ENCODE measurements at places on chromosomes 2 and 18.

DNA sequence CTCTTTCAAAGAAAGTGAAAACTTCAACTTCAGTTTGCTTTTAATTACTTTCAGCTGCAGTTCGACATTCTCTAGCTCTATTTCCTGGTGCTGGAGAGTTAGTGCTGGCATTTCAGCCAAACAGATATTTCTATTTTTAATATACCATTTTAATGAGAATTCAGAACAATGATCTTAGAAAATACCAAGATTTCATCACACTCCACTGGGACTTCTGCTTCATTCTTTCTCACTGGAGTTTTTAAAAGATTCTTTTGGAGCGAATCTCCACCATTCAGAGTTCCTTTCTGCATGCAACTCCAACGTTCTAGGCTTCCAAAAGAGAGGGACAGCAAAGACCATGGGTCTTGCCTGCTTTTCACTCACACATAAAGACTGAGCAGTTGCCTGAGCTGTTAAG lies 94.2 kb downstream of the CABLES1 start:
- DNase-seq, result peak; percentile 60

- no peak for DNase-seq
These were observed 46.9 kb downstream of the UXS1 start for GRCh38 chr2:106147159-106147558.

DNA sequence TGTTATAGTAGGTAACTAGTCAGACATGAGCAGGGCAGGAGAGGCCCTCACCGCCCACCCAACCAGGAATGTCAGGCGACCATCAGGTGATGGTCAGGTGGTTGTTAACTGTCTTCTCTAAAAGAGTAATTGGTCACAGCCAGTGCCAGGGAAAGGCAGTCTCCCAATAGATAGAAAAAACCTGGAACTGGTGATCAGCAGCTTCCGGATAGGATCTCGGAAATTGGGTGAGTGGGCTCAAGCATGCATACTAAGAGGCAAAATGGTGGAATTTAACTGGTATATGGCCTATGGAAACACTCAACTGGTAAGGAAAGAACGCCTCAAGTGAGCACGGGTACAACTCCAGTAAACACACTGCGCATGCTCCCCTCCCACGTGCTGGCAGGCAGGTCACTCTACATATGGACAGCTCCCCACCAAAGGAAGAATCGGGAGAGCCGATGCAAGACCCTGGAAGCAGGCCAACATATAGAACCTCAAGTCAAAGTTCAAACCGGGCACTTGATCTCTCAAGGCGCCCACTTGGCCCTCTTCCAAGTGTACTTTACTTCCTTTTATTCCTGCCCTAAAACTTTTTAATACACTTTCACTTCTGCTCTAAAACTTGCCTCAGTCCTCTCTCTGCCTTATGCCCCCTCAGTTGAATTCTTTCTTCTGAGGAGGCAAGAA lies 43.5 kb upstream of the TMEM131 start:
- DNase-seq, result no peak

GRCh38 chr2:72031346-72032110 lies 116.1 kb downstream of the CYP26B1 start:
- DNase-seq, result no peak

DNA sequence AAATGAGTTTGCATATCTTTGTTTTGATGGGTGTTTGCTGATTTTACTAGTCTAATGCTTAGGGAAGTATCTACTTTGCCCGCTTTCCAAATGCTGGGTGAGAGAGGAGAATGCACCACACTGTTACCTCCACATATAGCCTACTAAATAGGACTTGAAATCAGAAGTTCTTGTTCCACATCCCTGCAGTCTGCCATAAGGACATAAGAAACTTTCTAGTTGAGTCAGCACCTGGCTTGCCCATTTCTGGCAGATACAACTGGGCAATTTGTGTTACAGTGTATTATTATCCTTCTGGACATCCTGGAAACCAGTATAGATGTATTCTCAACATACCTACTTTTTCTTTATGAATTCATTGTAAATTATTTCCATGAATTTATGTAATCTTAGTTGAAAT lies 29.5 kb downstream of the ANXA4 start:
- DNase-seq, result no peak

DNA sequence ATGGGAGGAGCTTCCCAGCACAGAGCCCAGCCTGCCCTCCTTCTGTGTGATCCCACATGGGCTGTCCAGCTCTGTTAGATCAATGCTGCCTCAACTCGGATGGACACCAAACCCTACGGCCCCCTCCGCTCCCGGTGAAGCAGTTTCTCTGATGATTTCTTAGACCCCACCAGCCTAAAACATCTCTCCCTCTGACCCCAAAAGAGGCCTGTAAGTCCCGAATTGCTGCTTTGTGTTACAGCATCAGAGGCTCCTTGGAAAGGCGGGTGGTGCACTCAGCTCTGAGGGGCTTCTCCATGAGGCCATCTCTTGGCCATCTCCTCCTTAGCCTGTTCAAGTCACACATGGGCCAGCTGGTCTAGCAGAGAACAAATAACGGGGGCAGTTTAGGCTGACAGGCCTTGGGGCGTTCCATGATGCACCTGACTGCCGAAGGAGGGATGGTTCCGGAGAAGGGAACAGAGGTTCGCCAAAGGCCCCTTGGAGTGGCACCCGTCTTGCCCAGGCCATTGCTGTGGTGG lies 240.7 kb downstream of the SH3RF3 start:
- DNase-seq, result no peak

DNA sequence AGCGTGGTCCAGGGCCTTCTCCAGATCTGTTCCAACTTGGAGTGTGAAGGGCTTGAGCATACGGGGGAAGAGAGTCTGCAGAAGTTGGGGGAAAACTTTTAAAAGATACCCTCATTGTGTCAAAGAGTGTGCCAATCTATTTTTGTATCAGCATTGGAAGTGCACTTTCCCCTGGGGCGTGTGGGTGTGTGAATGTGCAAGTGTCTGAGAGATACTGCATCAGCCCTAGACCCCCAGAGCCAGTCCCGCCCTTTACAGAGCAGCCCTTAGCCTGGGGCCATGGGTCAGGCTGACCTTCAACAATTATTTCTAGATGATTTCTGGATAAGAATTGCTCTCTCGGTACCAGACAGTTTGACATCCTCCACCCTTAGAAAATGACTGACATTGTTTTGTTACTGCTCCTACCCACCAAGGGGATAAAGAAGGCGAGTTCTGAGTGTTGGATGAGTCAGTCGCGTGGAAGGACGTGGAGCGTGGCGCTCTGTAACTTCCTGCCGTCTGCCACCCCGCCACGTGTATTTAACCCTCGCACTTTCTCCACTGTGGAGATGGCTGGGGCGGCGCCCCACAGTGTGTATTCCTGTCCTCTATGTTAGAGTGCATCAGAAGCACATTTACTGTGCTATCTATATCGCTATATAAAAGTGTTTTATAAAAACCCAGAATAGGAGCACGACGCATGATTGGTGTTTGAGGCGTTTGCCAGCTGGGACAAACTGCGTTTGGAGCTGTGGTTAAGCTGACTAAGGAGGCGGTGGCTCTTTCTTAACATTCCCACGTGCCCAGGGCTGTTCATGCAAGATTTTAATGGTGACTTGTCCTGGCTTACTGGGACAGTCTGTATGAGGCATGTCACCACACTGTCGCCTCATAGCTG lies 122.6 kb downstream of the CABLES1 start:
- DNase-seq, result no peak

DNA sequence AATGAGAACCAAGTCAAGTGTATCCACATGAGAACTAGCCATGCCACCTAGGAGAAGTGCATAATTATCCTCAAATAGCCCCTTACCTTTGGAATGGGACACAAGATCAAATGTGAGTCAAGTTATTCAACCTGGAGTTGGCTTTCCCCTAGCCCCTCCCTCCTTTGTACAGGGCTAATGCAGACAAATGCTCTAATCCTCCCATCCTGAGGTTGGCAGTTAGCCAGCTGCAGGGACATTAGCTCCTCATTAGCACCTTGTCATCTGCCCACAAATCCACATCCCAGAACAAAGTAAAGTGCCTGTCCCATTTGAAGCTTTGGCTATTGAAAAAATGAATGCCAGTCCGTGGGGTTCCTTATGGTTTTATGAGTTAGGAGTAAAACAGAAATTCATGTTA lies 294.1 kb upstream of the FANCL start:
- no peak for DNase-seq

DNA sequence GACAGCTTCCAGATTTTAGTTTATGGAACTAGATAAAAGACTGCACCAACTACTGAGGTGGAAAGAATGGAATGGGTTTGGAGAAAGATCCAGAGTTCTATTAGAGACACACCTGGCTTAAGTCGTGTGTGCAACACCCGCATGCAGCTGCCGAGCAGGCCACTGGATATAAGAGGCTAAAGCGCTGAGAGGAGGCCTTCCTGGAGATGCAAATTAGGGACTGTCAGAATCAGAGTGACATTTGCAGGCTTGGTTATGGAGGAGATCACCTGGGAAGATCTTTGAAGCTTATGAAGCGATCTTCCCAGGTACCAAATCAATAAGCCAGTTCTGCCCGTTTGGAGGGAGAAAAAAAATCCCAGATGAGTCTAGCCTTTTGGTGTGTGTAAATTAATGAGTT lies 30.4 kb upstream of the KLHL29 start:
- DNase-seq, result no peak

- DNase-seq, result no peak
These were observed 12.8 kb upstream of the FSHR start for GRCh38 chr2:49167131-49167530.

DNA sequence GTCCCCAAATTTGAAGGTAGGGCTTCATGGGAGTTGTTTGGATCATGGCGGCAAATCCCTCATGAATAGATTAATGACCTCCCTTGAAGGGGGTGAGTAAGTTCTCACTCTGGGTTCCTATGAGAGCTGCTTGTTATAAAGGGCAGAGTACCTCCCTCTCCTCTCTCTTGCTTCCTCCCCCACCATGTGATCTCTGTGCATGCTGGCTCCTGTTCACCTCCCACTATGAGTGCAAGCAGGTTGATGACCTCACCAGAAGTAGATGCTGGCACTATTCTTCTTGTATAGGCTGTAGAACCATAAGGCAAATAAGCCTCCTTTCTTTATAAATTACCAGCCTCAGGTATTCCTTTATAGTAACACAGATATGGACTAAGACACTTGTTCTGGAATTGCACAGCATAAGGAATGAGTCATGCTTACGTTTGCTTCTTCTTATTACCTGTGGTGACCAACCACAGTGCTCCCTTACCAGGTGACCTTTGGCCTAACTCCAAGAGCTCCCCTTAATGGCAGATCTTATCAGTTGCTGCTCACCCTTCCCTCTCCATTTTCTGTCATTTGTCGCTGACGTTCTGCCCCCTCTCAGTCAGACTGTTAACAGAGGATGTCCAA lies 559.5 kb upstream of the GCFC2 start:
- DNase-seq, result no peak

- no peak for DNase-seq
These were observed 528.8 kb downstream of the STK39 start for GRCh38 chr2:167718560-167718959.

- DNase-seq, result no peak
These were observed 14.1 kb downstream of the CRIM1 start for GRCh38 chr2:36369716-36370115.

GRCh38 chr2:188576651-188577050 lies 285.0 kb downstream of the GULP1 start:
- DNase-seq, result no peak

- no peak for DNase-seq
These were observed 4.2 kb downstream of the FZD5 start for GRCh38 chr2:207765547-207765946.

DNA sequence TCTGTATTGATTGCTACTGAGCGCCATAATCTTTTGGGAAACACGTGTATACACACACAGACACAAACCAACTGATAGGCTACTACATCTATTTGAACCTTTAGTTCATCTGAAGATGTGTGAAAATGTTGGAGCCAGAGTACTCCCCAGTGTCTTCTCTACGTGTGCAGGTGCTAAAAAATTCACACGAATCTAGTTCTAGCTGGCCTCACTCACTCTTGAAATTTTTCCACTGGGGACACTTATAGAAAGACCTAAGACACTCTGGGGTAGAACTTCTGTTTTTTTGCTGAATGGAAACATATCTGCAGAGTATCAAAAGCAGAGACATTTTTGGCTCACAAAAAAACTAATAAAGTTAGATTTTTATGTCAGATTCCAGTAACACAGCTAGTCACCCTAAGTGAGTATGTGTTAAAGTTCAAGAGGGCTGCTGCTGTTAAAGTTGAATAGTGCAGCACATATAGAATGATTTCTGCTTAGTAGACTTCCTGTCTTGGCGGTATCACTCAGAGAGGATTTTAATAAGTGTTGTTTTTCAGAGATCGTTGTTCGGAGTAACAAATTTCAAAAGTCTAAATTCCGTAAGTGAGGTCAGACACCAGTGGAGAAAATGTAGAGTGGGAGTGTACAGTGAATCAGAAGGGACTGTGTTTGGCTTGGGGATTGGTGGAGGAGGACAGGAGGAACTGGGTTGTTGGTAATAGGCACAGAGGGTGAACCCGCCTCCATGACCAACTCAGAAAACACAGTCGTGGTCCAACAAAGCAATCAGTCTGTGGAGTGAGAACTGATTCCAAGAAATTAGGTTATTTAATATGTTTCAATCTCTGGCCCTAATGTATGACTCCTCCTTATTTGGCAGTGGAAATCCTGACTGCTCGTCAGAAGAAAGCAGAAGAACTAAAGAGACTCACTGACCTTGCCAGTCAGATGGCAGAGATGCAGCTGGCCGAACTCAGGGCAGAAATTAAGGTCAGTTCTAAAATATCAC lies 43.1 kb downstream of the KCTD18 start:
- DNase-seq, result peak; percentile 78

DNA sequence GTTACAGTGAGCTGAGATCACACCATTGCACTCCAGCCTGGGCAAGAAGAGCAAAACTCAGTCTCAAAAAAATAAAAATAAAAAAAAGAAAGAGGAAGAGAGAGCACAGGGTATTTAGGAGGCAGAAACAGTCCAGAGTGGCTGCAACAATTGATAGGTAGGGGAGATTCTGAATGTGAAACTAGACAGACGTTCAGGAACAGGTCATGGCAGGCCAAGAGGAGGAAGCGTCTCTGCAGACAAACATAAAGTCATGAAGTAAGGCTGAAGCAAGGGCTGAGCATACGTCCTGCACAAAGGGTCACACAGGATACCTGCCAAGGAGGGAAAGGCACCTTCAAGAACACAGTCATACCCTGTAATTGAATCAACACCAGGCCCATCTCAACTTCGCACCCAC lies 64.1 kb upstream of the ZNF532 start:
- DNase-seq, result no peak

- DNase-seq, result no peak
These were observed 22.0 kb upstream of the RTTN start for GRCh38 chr18:70227438-70227837.

DNA sequence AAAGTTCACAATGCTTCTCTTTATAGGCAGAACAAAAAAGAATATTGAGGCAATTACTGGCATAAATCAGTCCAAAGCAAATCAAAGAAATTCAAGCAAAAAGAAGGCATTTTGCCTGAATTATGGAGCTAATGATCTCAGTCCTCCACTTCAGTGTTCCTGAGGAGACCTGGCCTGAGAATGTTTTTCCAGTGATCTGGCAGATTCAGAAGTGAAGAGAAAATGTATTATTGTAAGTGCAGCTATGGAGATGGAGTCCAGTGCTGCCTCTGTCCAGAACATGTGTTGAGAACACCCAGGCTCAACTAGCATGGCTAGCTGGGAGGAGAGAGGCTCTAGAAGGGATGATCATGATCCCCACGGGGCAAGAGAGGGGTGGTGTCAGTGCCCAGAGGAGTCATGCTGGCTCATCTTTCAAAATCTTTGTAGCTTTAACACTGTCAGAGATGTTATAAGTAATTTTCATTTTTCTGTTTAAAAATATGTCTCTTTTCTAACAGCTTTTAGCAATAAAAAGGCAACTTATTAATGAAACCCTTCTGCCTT lies 367.0 kb upstream of the RAB12 start:
- peak; percentile 69 for DNase-seq
